Esophagus muscularis mucosa (tissue), 4 donors: ENCODE measurements at places on chromosomes 1 and 21. TPM values are rescaled to one million over a fixed set of nuclear protein-coding genes. Genes with fewer than 3 reads are reported as not detected.
A peak's percentile ranks its signal among the peaks of the same experiment; 100 is the strongest.

DNA sequence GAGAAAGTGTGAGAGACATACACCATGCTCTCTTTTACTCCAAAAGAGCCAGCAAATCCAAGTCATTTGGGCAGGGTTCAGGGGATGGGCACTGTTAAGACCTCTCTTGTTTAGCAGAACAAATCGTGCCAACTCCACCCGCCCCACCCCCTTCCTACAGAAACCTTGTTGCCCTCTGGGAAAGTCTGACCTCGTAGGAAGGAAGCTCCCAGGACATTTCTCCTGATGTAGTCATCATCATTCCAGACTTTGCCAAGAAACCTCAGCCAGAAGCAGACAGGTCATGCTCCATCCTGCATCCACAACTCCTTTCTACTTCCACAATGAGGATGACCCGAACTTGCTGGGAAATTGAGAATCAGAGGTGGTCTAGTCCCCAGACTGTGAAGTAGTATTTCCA is 57.7 kb downstream of the UBE2T start:
- peaks cover 7% of the 10 kb centered on the region for H3K4me1 ChIP-seq
- H3K36me3 ChIP-seq, result no peaks in the 10 kb centered on the region
- no peaks in the 10 kb centered on the region for H3K27me3 ChIP-seq
- no peak overlapping the region for H3K27ac ChIP-seq
- H3K4me3 ChIP-seq, result no peak overlapping the region

GRCh38 chr1:204358605-204359004 is 1.1 kb downstream of the PLEKHA6 start:
- peaks cover 28% of the 10 kb centered on the region for H3K4me1 ChIP-seq
- no peak for DNase-seq
- no peak overlapping the region for H3K4me3 ChIP-seq
- H3K36me3 ChIP-seq, result no peaks in the 10 kb centered on the region
- H3K27me3 ChIP-seq, result peaks cover 6% of the 10 kb centered on the region
- no peak overlapping the region for H3K27ac ChIP-seq

DNA sequence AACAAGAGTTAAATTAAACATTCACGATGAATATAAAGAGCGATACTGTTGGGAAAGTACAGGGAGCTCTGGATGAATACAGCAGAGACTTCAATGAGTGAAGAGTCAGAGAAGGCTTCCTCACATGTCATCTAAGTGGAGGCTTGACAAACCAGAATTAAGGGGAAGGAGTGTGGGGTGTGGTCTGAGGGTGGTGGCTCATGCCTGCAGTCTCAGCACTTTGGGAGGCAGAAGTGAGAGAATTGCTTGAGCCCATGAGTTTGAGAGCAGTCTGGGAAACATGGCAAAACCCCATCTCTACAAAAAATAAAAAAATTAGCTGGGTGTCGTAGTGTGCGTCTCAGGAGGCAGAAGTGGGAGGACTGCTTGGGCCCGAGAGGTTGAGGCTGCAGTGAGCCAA is 8.7 kb downstream of the SDHB start:
- no peak for DNase-seq
- H3K27me3 ChIP-seq, result no peaks in the 10 kb centered on the region
- no peak overlapping the region for H3K4me3 ChIP-seq
- H3K36me3 ChIP-seq, result peaks cover 38% of the 10 kb centered on the region

DNA sequence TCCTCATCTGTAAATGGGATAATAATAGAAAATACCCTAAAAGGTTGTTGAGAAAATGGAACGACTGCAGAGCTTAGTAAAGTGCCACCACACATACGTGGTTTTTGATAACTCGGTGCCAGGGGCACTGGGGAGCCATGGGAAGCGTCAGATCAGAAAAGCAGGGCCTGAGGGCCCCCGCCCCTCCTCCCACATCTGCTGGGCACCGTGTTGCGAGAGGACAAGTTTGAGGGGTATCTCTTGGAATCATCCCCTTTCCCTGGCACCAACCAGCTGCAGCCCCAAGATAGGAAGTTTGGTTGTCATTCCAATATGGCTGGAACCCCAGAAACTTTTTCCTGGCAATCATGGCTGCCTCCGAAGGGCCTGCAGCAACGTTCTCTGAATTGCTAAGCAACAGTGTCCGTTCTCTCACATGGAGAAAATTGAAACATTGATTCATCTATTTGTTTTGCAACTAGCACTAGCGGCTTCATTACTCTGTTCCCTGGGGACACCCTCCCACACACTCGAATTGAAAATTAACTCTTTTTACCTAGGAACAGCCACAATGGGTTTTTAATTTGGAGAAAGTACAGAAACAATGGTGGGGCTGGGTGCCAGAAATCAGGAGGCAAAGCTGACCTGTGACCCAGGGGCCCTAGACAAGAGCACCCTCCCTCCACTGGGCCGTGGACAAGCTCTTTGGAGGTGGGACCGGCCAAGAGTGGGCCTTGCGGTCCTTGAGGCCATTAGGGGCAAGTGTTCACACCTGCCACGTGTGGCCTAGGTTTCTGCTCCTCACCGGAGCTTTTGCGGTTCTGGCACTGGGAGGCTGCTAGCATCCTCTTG is 190.0 kb upstream of the VAMP3 start:
- no peak overlapping the region for H3K4me3 ChIP-seq
- H3K36me3 ChIP-seq, result no peaks in the 10 kb centered on the region
- DNase-seq, result no peak
- H3K27ac ChIP-seq, result no peak overlapping the region
- peaks cover 9% of the 10 kb centered on the region for H3K4me1 ChIP-seq
- no peaks in the 10 kb centered on the region for H3K27me3 ChIP-seq

DNA sequence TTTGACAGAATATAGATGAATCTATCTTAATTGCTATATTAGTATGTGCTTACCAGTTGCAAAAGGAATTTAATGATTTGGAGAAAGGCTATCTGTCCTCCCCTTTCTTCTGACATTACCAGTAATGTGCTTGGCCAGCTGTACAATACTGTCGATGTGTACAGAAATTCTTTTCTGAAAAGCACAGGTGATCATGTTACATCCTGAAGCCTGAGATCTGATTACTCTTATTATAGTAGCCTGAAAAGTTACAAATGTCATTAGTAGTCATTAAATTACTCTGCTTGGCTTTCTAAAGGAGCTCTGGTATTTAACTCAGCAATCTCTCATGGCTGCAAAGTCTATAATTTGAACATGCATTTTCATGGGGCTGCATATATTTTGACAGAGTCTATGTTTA is 209.8 kb downstream of the PTPRC start:
- H3K4me1 ChIP-seq, result no peaks in the 10 kb centered on the region
- no peak for DNase-seq
- H3K27ac ChIP-seq, result no peak overlapping the region

- peak overlapping the region; percentile 76 for H3K27ac ChIP-seq
- H3K36me3 ChIP-seq, result no peaks in the 10 kb centered on the region
- no peaks in the 10 kb centered on the region for H3K27me3 ChIP-seq
- no peak overlapping the region for H3K4me3 ChIP-seq
- no peak for DNase-seq
Measured at GRCh38 chr1:26307363-26307781, 936 bp upstream of the UBXN11 start.

DNA sequence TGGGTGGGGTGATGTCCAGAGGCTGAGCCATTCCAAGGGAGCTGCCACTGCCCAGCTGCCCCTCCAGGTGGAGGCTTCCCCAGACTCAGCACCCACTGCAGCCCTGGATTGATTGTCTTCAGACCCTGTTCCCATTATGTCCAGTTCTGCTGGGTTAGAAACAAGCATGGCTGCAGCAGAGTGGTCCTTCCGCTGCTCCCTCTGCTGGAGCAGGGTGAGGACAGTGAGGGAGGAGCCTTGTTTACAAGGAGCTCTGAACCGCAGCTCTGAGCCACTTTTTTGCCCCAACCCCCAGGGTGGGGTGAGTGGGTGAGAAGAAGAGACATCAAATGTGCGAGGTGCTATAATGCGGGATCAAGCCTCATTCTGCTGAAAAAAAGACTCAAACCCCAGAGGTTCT is 2.3 kb downstream of the TNNT2 start:
- no peak overlapping the region for H3K4me3 ChIP-seq
- no peaks in the 10 kb centered on the region for H3K27me3 ChIP-seq
- DNase-seq, result no peak
- H3K4me1 ChIP-seq, result no peaks in the 10 kb centered on the region

- no peak for DNase-seq
- no peaks in the 10 kb centered on the region for H3K27me3 ChIP-seq
- H3K36me3 ChIP-seq, result peaks cover 7% of the 10 kb centered on the region
- H3K4me3 ChIP-seq, result no peak overlapping the region
- peaks cover 69% of the 10 kb centered on the region for H3K4me1 ChIP-seq
Measured at GRCh38 chr1:25550683-25551310, 7.4 kb downstream of the LDLRAP1 start.

DNA sequence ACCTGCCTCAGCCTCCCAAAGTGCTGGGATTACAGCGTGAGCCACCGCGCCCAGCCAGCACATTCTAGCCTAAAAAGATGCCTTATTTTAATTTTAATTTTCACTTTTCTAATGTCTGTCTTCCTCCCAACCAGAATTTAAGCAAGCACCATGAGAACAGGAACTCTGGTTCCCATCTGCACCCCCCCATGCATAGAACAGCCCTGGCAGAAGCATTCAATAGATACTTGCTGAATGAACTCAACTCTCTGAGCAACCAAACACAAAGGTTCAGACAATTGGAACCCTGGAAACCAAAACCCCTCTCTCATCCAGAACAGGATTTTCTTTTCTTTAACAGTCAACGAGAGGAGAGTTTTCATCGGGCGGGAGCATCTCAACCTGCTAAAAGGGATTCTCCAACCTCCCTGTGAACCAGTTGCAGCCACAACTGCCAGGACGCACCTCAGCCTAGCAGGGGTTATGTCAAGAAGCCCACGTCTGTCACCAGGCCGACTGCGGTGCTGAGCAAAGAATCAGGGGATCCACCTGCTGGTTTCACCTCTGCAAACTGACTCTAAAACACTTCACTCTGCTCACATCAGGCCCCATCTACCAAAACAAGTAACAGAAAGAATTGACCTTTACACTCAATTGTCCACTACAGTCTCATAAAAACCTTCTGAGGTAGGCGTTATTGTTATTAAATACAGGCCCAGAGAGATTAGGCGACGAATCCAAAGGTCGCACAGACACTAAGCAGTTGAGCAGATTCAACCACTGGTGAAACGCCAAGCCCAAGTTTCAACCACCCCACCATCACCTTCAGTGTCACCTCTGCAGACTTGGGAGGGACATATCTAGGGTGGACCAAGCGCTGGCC is 1.7 kb downstream of the KIAA2013 start:
- H3K36me3 ChIP-seq, result peaks cover 37% of the 10 kb centered on the region
- no peak for DNase-seq
- H3K27me3 ChIP-seq, result no peaks in the 10 kb centered on the region
- no peak overlapping the region for H3K27ac ChIP-seq

DNA sequence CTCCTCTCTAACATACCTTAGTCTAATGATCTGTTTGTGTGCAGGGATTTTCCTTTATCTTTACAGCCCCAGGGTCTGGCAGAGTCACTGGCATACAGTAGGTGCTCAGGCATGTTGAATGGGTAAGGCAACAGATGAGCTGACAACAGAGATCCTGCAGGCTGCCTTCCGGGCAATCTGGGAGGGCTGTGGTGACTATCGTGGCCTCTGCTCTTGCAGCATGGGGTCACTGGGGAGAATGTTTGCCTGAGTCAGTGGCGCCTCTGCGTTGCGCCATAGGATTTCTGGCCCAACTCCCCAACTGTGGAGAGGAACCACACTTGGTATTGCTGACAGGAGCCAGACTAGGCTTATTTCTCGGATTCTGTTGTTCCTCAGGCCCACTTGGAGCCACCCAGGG is 93.8 kb downstream of the LAMC2 start:
- H3K4me3 ChIP-seq, result no peak overlapping the region
- no peaks in the 10 kb centered on the region for H3K36me3 ChIP-seq
- H3K27me3 ChIP-seq, result no peaks in the 10 kb centered on the region
- peaks cover 33% of the 10 kb centered on the region for H3K4me1 ChIP-seq

DNA sequence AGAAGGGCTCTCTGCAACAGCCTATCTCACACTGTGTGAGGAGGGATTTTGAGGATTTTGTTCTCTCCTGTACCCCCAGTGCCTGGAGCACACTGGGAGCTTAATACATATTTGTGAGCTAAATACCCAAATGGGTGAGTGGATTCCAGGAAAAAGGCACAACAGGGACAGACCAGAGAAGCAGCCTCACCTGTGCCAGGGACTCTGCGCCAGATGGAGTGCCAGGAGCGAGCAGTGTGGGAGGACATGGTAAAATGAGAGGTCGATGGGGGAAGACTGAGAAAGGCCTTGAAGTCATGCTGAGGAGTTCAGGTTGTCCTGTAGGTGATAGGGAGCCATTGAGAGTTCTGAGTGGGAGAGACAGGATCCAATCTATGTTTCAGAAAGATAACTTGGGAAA is 11.0 kb upstream of the KCNA2 start:
- DNase-seq, result no peak
- no peak overlapping the region for H3K27ac ChIP-seq
- no peaks in the 10 kb centered on the region for H3K36me3 ChIP-seq
- no peak overlapping the region for H3K4me3 ChIP-seq
- peaks cover 7% of the 10 kb centered on the region for H3K27me3 ChIP-seq
- H3K4me1 ChIP-seq, result peaks cover 11% of the 10 kb centered on the region

GRCh38 chr1:228781161-228781808 is 46.0 kb downstream of the RHOU start:
- H3K36me3 ChIP-seq, result no peaks in the 10 kb centered on the region
- peaks cover 3% of the 10 kb centered on the region for H3K4me1 ChIP-seq
- no peaks in the 10 kb centered on the region for H3K27me3 ChIP-seq
- DNase-seq, result no peak

DNA sequence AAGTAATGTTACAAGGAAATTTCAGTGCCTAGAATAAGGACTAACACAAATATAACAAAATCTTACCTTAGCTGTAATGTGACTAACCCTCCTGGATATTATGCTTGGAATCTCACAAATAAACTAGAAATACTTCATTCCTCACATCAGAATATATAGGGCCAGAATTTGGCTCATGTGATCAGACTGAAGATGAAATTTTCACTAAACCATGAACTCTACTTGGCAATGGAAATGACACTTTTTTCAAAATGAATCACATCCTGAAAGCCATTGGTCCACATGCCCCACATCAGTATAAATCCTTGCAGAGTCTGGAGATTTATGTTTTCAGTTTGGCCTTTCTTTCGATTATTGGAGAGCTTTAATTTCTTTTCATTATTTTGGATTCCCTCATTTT is 227.8 kb downstream of the NRIP1 start:
- H3K36me3 ChIP-seq, result no peaks in the 10 kb centered on the region
- no peaks in the 10 kb centered on the region for H3K27me3 ChIP-seq

DNA sequence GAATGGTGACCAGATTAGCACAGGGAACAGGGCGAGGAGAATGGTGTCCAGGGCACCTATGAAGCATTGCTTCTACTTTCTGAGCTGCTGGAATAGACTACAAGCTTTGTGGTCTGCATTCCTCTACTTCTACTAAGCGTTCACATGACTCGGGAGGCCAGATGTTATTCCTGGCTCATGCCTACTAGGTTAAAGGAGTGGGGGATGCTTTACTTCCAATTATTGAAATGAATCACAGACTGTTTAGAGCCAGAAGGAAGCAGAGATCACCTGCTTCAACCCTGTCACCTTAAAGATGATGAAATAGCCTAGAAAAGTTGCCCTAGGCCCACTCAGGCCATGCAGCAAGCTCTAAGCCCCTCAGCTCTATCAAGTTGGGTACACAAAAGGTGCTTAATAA is 633.5 kb downstream of the KIF26B start:
- no peaks in the 10 kb centered on the region for H3K36me3 ChIP-seq
- no peaks in the 10 kb centered on the region for H3K27me3 ChIP-seq
- H3K27ac ChIP-seq, result no peak overlapping the region
- no peaks in the 10 kb centered on the region for H3K4me1 ChIP-seq
- H3K4me3 ChIP-seq, result no peak overlapping the region
- DNase-seq, result no peak

PLA2G5 gene
- total RNA-seq, result 23.9 TPM

LAX1 gene
- total RNA-seq, result 0.13 TPM

HAPLN2 gene
- 0.83 TPM for total RNA-seq

SNX7 gene
- 28.7 TPM for total RNA-seq

ADAMTS5 gene
- total RNA-seq, result 14.5 TPM

OR2T29 gene
- total RNA-seq, result not detected

OTUD7B gene
- total RNA-seq, result 33.5 TPM
